ENCODE measurements at places on chromosomes 5 and 9.
A peak's percentile ranks its signal among the peaks of the same experiment; 100 is the strongest.

DNA sequence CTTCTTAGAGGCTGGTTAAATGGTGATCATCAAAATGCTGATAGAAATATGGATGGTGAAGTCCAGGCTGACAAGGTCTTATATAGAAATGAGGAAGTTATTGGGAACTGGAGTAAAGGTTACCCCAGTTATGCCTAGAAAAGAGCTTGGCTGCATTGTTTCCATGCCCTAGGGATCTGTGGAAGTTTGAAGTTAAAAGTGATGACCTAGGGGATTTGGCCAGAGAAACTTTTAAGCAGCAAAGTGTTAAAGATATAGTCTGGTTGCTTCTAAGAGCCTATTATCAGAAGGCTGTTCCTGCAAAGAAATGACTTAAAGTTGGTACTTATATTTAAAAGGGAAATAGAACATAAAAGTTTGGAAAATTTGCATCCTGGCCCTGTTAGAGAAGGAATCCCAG is 200.3 kb downstream of the ICE1 start:
- no peak for DNase-seq

DNA sequence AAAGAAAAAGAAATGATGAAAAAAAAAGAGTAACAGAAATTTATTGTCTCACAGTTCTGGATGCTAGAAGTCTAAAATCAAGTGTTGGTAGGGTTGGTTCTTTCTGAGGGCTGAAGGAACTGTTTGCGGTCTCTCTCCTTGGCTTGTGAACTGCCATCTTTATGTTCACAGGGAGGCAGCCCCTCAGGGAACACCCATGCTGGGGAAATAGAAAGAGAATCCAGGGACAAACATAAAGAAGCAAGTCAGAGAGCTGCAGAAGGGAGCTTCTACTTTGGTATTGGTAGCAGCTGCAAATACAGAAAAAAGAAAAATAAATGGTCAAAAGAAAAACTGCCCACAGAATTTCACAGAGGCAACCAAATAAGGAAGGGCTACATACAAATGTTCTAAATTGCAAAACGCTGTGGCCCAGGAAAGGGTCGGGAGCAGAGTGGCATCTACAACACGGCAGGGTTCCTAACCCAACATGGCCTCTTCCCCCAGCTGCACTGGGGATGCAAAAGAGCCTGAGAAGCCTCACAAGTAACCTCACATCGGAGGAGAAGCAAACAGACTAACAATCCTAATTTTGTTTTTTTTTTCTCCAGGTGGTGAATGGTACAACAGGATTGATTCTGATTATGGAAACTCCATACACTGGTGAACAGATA is 37.4 kb downstream of the ELOVL7 start:
- no peak for DNase-seq

DNA sequence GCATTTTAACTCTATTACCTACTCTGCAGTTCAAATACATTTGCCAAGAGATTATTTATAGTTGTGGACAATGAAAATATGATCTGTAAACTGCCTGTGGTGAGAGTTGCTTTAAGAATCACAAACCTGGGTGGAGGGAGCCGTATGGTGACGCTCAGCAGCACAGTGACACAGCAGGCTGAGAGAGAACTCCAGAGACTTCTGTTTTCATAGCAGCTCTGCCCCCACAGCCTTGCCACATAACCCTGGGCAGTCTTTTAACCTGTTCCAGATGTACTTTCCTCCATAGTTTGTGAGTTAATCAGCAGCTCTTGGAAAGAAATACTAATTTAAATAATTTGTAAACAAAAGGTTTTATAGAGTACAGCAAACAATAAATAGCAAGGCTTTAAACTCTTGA is 450.5 kb downstream of the ELAVL2 start:
- DNase-seq = no peak

- no peak for DNase-seq
Measured at GRCh38 chr9:97758334-97758916, 61.3 kb upstream of the XPA start.

GRCh38 chr5:1523793-1524480 is at the start of gene LPCAT1:
Gene LPCAT1, minus strand, starts transcription at chr5:1523960. Its CDS starts 116 bp downstream, at chr5:1523844.
- no peak for DNase-seq

DNA sequence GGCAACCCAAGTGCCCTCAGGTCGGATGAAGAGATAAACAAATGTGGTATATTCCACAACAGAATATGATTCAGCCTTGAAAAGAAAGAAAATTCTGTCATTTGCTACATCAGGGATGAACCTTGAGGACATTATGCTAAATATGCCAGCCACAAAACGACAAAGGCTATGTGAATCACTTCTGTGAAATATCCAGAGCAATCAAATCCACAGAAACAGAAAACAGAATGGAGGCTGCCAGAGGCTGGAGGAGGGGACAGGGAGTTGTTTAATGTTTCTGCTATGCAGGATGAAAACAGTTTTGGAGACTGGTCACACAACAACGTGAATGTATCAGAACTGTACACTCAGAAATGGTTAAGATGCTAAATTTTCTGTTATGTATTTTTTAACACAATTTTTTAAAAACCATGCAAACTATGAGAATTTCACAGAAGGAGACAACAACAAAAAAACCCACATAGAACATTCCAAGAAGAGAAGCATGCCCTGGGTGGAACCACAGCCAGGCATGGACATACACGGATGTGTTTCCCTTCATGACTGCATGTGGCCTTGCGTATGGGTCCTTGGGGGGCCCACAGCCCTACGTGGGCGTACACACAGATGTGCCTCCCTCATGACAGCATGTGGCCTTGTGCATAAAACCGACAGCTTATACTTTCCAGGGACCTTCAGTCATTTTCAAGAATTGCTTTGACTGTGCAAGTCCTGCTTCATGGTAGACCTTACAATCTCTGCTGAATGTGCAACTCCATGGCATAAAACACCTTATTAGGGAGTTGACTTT is 146.7 kb downstream of the ROR2 start:
- no peak for DNase-seq

GRCh38 chr5:100706776-100707175 is 171.6 kb downstream of the FAM174A start:
- peak; percentile 17 for DNase-seq

GRCh38 chr5:72015103-72015548 is 92.1 kb upstream of the MAP1B start:
- DNase-seq = no peak

GRCh38 chr5:120790339-120790738 is 326.2 kb downstream of the PRR16 start:
- DNase-seq = no peak

DNA sequence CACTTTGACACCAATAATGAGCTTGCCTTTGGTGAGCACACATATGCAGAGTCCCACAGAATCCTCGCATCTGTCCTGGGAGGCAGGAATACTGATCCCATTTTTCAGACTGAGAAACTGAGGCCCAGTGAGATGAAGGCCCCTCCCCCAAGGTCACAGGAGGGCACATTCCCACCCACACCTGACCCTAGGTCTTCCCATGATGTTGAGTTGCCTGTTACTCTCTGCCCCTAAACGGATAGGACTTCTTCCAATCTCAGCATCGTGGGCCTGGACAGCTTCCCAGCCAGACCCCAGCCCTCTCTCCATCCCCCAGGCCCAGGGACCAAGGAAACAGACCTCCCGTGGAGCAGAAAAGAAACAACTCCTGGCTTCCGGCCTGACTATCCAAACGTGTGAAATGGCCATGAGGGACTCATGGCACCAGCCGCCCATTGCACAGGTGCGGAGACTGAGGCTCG is 877 bp downstream of the SH3GLB2 start:
- no peak for DNase-seq

- no peak for DNase-seq
Measured at GRCh38 chr9:37107701-37108100, 12.7 kb upstream of the ZCCHC7 start.

All from Panc1 (cell line).